Endothelial cell (in vitro differentiated cells): ENCODE measurements at places on chromosomes 2 and 18.

DNA sequence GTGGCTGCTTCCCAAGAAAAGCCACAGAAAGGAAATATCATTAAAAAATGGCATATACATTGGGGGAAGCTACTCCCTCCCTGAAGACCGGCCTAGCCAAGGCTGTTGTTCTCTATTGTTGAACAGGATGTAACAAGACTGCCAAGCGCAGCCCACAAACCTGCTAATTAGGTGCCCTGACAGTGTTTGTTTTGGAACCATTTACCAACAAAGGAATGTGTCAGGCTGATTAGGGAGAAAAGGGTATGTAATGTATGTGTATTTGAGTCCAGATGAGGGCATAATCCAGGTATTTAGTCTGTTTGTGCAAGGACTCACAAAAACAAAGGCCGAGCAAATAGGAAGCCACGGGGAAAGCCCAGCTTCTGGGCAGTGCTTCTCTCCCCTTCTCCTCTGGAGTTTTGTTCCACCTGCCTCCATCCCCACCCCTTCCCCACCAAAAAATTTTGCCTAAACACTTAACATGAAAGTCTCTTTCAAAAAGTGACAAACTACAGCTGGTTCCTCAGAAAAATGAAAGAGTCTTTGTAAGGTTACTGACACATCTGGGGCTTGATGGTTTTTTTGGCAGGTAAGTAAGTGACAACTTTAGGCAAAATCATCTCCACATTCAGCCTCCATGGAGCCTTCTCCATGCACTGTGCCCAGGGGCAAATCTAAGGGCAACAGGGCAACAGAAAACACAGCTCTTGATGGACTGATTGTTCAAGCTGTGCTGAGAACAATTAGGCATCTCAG is 78.3 kb upstream of the FZD5 start:
- DNase-seq: no peak

GRCh38 chr2:143553261-143553660 is 424.0 kb downstream of the ARHGAP15 start:
- DNase-seq: no peak

- DNase-seq: no peak
Observed at GRCh38 chr2:233764264-233764663, 4.2 kb downstream of the UGT1A1 start.

DNA sequence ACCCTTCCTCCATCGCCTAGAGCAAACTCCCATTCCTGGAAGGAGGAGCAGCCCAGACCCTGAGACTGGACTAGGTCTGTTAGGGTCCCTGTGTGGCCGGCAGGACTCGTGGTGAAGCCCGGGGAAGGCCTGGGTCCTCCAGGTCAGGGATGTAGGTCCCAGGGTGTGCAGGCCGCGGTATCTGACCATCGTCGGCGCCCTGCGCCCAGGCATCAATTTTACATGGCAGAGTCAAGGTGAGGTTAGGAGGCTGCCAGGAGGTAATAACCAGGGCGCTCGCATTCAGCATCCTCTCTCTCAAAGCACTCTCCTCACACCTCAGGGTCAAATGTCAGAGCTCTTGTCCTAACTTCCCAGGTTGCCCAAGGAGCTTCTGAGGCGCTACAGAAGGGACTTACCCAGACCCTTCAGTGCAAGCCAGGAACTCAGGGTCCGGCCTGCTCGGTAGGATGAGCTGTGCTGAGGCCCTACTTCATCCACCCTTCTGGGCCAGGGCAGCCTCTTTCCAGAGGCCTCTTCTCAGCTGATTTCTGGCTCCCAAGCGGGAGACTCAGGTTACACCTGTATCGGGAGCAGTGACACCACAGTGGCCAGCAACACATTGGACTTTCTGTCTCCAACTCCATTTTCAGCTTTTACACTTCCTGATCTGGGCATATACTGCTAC is 628 bp downstream of the SH2D6 start:
- DNase-seq: no peak

DNA sequence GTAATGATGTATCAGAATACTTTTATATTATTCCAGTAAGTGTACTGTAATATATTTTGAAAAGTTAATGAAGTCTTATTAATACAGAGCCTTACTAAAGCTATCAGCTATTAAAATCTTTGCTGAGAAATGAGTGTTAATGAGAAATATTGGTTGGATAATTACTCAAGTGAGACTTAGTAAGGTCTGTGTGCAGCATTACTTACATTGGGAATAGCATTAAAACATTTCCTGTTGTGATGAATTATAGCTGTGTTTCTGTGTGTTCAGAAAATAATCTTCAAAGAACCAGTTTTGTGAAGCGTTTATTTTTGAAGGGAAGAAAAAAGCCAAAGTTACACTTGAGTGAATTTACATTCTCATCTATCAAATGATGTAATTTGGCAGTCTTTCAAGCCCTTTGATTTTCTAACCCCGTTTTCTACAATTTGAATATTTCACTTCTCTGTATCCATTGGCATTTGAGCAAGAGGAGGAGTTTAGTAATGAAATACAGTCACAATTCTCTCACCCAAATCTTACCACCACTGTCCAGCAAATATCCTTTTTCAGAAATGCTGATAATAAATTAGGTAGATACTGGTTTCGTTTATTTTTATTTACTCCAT is 123.5 kb upstream of the BOD1L2 start:
- DNase-seq: no peak

GRCh38 chr2:241984658-241985057 is 115.1 kb downstream of the RTP5 start:
- DNase-seq: no peak

GRCh38 chr2:26668041-26668440 is 24.5 kb upstream of the KCNK3 start:
- no peak for DNase-seq

DNA sequence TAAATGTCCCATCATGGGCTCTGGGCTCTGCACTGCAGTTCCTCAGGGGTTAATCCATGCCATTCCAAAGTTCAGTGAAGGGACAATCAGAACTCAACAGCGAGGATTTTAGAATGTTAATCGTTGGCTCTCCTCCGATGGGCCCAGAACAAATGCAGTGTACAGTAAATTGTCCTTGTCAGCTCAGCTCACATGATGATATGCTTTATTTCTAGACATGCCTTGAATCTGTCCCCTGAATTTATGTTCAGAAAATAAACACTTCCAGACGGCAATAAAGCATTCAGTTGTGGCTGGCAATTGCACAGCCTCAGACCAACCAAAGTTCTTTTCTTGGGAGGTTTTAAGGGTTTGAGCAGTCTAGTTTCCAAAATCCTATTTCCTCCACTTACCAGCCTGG is 981.2 kb downstream of the BCL11A start:
- no peak for DNase-seq

GRCh38 chr18:55234366-55235093 is 275.3 kb upstream of the CCDC68 start:
- peak; percentile 79 for DNase-seq

- no peak for DNase-seq
Observed at GRCh38 chr2:5176764-5177163, 515.4 kb upstream of the SOX11 start.

- no peak for DNase-seq
Observed at GRCh38 chr2:221399183-221399582, 172.9 kb downstream of the EPHA4 start.

DNA sequence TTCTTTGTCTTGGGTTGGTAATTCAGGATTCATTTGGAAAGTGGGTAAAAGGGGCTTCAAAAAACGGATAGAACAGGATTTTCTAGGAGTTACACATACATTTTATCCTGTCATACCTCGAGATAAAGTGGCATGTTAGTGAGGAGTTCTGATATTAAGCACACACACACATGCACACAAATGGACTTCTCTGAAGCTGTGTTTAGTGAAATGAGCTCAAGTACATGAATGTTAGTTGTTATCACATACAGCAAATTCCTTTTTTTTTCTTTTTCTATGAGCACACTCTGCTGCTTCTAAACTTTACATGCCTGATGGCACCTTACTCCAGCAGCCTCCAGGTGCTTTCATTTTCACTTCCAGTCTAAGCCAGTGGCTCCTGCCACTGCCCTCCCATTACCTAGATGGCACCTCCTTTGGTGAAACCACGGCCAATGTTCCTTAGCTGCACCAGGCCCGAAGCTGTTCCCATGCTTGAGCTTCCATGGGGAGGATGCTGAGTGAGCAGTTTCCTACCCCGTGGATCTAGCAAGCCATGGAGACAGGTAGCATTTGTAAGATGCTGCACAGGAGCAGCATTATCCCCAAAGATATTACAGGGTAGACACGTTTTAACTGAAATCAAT is 49.7 kb downstream of the STAT1 start:
- no peak for DNase-seq

- no peak for DNase-seq
Observed at GRCh38 chr2:46942891-46943626, 27.5 kb upstream of the MCFD2 start.

DNA sequence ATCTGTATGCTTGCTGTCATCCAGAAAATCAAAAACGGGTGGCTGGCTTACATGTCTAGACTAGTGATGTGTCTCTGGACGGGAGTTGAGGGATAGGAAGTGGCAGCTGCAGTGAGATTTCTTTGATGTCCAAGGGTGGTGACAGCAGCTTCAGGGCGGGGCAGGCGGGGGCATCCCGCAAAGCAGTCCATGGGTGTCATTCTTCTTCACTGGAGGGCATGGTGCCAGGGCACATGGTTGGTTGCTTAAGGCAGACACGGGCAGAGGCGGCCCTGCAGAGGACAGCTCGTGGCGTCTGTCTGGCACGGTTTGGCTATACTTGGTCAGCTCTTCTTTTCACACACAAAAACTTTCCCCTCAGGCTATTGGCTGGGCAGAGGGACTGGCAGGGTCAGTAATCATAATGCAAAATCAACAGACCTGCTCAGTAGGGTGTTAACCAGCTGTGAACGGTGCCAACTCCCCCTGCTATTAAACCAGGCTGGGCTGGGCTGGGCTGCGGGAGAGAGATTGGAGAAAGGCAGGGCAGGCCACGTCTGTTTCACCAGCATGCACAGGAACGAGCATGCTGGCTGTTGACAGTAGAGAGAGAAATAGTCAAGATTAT is 63.7 kb downstream of the COL4A3 start:
- no peak for DNase-seq

DNA sequence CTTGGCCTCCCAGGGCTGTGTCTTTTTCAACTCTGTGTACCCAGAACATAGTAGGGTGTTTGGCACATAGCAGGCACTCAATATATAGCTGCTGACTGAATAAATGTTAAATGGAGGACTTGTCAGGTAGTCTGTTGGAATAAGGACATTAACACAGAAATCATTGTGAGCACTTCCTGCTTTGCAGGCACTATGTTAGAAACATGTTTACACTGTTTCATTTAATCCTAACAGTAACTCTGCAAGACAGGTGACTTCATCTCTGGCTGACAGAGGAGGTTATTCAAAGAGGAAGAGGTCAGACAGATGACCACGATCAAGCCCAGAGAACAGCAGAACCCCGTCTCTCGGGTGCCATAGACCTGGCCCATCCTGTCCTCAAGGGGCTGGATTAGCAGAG is 28.0 kb upstream of the PIEZO2 start:
- DNase-seq: no peak

- no peak for DNase-seq
Observed at GRCh38 chr2:110215566-110216158, 3.3 kb upstream of the MTLN start.

DNA sequence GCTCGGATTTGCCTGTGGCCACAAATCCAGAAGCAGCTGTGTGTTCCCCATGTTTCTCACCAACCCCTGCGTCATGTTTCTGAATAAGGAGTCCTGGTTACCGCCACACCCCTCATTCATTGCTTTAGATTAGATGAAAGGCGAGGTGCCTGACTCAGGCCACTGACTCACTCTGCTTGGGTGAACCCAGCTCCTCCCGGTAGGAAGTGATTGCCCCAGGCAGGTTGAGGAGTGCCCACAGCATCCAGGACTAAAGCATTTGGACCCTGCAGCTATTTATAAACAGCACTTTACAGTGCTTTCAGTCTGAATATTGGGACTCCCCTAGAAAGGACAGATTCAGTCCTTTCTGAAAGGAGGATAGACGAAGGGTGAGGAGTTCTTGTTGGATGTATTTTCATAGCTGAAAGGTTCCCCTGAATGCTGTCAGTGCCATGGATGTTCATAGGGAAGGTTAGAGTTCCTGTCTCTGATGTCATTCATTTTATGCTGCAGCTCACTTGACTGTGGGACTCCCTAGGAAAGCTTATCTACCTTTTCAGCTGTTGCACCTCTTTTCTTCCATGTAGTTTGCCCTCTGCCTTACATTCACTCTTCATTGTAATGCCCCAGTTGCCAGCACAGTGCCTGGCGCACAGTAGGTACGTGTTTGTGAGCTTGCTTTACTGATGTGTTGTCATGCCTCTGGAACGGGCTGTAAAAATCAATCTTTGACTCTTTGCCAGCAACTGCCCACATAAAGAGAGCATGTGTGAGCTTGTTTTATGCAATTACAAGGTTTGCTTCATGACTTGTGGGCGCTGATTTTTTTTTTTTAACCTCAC is 14.9 kb downstream of the ITGA6 start:
- no peak for DNase-seq

GRCh38 chr2:25304321-25304720 is 37.4 kb downstream of the DNMT3A start:
- no peak for DNase-seq

DNA sequence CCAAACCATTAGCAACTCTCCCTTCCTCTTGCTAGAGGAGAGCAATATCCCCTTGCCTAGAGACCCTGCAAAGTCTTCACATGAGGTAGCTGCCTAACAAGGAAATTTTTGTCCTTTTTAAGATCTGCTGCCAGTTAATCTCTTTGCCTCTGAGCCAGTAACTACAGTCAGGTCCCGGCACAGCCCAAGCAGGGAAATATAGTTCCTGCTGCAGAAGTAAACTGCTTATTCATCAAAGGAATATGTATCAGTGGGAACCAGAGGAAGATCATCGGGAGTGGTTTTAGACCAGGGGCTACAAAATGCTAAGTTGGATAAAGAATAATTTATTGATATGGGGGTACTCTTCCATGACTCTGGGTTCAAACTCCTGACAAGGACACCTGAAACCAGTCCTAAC is 30.6 kb downstream of the CACNB4 start:
- no peak for DNase-seq

- no peak for DNase-seq
Observed at GRCh38 chr2:21055451-21055850, 11.6 kb upstream of the APOB start.

DNA sequence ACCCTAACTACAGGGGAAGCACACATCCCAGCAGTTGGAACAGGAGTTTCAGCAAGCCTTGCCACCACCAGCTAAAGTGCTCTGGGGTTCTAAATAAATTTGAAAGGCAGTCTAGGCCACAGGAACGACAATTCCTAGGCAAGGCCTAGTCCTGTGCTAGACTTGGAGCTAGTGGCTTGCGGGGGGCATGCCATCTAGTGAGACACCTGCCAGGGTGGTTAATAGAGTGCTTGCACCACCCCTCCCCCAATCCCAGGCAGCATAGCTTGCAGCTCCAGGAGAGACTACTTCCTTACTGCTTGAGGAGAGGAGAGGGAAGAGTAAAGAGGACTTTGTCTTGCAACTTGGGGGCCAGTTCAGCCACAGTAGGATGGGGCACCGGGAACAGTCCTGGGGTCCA is 101.8 kb downstream of the SLC39A10 start:
- DNase-seq: no peak

GRCh38 chr2:213764849-213765248 is 480.6 kb downstream of the SPAG16 start:
- DNase-seq: no peak

DNA sequence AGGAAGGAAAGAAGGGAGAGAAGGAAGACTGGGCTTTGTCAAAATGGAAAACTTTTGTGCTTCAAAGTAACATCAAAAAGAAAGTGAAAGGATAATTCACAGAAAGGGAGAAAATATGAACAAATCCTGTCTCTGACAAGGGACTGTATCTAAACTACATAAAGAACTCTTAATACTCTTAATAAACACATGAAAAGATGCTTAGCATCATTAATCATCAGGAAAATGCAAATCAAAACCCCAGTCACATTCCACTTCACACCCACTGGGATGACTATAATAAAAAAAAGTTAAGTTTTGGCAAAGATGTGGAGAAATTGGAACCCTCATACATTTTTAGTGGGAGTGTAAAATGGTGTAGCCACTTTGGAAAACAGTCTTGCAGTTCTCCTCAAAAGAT is 11.8 kb upstream of the ZFP36L2 start:
- DNase-seq: no peak
